ENCODE measurements at places on chromosomes 16 and 17.

- DNase-seq, result no peak
Observed at GRCh38 chr16:46648656-46649055, 27.5 kb upstream of the SHCBP1 start.

DNA sequence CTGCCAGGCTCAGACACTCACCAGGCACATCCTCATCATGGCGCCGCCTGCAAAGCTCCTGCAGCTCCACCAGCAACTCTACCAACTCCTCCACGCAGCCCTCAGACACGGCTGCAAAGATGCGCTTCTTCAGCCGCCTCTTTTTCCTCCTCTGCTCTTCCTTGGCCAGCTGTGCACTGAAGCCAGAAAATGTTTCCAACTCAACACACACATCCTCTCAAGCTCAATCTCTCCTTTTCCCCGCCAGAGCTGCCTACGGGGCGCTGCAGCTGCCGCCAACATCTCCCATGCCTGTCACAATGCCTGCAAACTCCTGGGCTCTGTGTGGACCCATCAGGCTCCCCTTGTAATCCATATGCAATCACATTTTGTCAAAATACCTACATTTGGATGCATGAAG lies 14.2 kb downstream of the TRPV3 start:
- DNase-seq, result no peak

DNA sequence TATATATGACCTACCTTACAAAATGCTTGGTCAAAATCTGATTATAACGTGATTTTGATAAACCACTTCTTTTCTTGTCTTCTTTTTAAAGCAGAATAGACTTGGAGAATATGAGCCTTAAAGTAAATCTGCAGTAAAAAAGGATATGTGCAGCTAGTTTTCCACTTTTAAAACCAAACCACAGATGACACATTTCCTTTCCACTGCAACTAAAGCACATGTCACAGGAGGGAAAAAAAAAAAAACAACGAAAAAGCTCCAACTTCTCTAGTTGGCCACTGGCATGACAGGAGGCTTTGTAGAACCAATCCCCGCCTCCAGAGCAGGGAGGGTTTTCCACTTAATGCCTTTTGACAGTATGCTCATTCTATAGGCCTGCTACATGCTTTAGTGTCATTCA lies at the start of gene EVI2A:
EVI2A (minus strand) TSS at position 142 of the 400 bp plus-strand sequence. CDS start 2,609 bp downstream, outside the sequence.
- DNase-seq, result peak; percentile 89

GRCh38 chr16:12754824-12755543 lies 48.7 kb downstream of the CPPED1 start:
- DNase-seq, result no peak

DNA sequence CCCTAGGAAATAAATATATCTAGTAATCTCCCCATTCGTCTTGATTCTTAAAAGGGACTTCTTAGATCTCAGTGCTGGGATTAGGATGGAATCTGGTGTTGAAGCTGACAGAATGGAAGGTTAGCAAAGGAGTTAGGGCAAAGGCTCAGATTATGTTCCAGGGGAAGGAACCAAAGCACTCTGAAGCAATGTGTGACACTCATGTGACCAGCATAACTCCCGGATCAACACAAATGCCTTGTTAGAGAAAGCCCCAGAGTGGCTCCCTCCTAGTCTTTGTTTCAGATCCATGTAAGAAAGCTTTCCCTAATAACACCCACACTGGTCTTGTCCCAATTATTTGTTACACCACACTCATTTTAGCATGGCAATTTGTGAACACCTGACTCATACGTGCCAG lies 62.6 kb upstream of the ERN1 start:
- no peak for DNase-seq

GRCh38 chr16:86243123-86243473 lies 267.2 kb upstream of the FOXF1 start:
- DNase-seq, result no peak

DNA sequence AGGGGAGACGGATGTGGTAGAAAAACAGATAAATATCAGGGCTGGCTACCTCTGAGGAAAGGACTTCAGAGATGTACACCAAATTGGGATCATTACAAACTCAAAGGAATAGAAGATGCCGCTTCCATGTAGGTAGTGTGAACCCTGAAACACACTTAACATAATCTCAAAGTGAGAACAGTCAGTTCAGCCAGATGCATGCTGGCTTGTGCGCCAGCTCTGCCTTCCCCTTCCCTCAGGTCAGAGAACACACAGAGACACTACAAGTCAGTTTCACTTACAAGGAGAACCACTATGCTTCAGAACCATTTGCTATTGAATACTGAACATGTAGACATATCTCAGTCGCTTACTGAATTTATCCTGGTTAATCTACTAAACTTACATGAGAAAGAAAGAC lies 176.0 kb upstream of the AXIN2 start:
- DNase-seq, result no peak

- DNase-seq, result peak; percentile 16
Observed at GRCh38 chr17:72422505-72423285, 301.9 kb downstream of the SOX9 start.

DNA sequence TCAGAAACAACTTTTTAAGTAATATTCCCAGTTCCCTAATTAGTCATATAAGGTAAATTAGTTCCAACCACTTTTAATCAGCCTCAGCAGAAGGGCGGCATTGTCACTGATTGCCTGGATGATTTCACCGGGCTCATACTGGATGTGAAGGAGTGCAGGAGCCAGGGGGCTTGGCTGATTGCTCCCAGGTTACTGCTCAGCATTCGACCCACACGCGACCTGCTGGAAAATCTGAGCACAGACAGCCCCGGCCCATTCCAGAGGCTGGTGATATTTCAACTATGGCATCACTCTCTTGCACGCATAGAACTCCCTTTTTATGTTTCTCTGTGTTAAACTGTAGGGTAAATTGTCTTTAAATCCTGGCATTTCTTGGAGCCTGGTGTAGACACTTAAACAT lies 34.2 kb downstream of the CPPED1 start:
- no peak for DNase-seq

- no peak for DNase-seq
Observed at GRCh38 chr17:62134397-62134796, 69.3 kb upstream of the MED13 start.

GRCh38 chr17:5630434-5630833 lies 46.1 kb upstream of the NLRP1 start:
- no peak for DNase-seq

GRCh38 chr17:82097184-82097918 lies 685 bp downstream of the FASN start:
- DNase-seq, result peak; percentile 31

Measured in CD4-positive, alpha-beta T cell treated with Interleukin-10 for 1 hour (primary cell).